ENCODE measurements at places on chromosomes 16 and 17. TPM values are rescaled to one million over a fixed set of nuclear protein-coding genes. Genes with fewer than 3 reads are reported as not detected.

DNA sequence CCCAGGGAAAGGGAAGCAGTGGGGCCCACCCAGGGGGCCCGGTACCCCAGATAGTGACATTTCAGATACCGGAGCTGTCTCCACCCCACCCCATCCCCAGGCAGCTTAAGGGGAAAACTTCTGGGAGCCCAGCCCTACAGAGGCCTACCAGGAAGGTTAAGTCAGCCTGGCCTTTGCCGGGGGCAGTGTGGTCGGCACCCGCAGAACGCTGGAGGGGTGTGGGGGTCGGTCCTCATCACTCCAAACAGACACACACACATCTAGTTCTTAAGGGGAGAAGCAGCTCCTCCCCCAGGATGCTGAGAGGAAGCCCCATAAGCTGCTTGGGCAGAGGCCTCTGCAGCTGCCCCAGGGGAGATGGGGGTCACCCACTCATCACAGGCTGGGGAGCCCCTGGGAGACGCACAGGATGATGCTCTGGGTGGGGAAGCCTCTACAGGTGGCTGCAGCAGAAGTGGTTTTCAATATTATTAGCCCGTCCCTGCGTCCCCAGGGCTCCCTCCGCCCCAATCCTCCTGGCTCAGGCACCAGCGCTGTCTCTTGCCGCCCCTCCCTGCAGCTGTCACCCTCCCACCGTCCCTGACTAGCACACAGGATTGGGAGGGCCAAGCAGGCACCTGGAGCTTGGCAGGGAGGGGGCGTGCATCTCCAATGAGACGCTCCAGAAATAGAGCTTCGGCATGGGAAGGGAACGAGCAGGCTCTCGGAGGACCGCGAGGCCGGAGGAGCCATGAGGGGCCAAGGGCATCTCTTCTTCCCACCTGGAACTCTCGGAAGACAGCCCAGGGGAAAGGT is 1.4 kb upstream of the ABR start:
- no peak overlapping the region for H3K4me3 ChIP-seq
- H3K4me1 ChIP-seq: peaks cover 12% of the 10 kb centered on the region
- H3K36me3 ChIP-seq: no peaks in the 10 kb centered on the region
- no peak for DNase-seq
- H3K27me3 ChIP-seq: peaks cover 4% of the 10 kb centered on the region

- H3K4me1 ChIP-seq: no peaks in the 10 kb centered on the region
- no peaks in the 10 kb centered on the region for H3K27me3 ChIP-seq
- H3K4me3 ChIP-seq: no peak overlapping the region
Observed at GRCh38 chr17:68612209-68612922, 11.2 kb upstream of the FAM20A start.

PRAC2 gene
- total RNA-seq: not detected

CRISPLD2 gene
- 0.54 TPM for total RNA-seq

RETREG3 gene
- total RNA-seq: 92.1 TPM

- peaks cover 19% of the 10 kb centered on the region for H3K4me1 ChIP-seq
- H3K36me3 ChIP-seq: no peaks in the 10 kb centered on the region
- H3K4me3 ChIP-seq: peak overlapping the region; percentile 52
- H3K27me3 ChIP-seq: peaks cover 11% of the 10 kb centered on the region
Observed at GRCh38 chr17:50152736-50153135, 2.3 kb upstream of the PPP1R9B start.

CYGB gene
- 0.51 TPM for total RNA-seq

DNA sequence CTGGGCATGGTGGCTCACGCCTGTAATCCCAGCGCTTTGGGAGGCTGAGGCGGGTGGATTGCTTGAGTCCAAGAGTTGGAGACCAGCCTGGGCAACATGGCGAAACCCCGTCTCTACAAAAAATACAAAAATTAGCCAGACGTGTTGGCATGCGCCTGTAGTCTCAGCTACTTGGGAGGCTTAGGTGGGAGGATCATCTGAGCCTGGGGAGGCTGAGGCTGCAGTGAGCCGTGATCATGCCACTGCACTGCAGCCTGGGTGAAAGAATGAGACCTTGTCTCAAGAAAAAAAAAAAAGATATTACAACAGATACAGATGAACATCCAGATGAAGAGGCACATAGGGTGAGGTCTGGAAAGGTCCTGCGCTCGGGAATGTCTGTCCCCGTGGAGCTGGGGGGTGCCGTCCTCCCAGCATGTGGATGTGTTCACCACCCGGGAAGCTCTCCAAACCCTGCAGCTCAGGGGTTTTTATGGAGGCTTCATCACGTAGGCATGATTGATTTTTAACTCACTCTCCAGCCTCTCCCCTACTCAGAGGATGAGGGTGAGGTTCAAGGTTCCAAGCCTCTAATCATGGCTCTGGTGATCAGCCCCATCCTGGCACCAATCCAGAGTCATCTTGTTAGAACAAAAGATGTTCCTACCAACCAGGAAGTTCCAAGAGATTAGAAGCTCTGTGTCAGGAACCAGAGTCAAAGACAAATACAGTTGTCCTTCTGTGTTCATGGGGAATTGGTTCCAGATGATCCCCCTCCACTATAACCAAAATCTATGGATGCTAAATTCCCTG is 85.0 kb upstream of the DNAJA2 start:
- no peak for DNase-seq
- no peak overlapping the region for H3K4me3 ChIP-seq
- no peaks in the 10 kb centered on the region for H3K4me1 ChIP-seq
- peaks cover 7% of the 10 kb centered on the region for H3K36me3 ChIP-seq

- H3K27ac ChIP-seq: no peak overlapping the region
- DNase-seq: no peak
- peaks cover 4% of the 10 kb centered on the region for H3K27me3 ChIP-seq
- no peak overlapping the region for H3K4me3 ChIP-seq
- H3K36me3 ChIP-seq: no peaks in the 10 kb centered on the region
Observed at GRCh38 chr16:57621521-57622271, 6.7 kb upstream of the ADGRG1 start.

CACNG4 gene
- 0.33 TPM for total RNA-seq

- no peak for DNase-seq
- H3K36me3 ChIP-seq: no peaks in the 10 kb centered on the region
- peaks cover 24% of the 10 kb centered on the region for H3K4me1 ChIP-seq
Observed at GRCh38 chr17:21162394-21162775, 35.6 kb downstream of the DHRS7B start.

CACNG1 gene
- not detected for total RNA-seq

ABCC3 gene
- total RNA-seq: 0.67 TPM

DNA sequence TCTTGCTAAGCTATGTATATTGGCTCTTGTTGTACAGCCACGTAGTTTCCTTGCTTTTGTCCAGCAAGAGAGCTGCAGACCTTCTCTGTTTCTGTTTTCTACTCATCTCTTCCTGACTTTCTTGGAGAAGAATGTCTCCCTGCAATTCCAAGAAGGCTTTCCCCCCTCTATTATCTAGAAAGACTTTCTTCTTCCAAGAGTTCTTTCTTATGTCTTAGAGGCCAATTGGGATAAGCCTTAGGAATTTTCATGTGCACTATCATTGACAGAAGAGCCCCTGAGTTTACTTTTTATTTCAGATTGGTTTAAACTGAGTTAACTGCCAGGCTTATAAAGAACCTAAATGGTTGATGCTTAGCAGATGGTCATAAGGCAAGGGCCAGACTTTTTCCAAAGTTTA is 9.0 kb downstream of the CAPNS2 start:
- no peak for DNase-seq
- peaks cover 9% of the 10 kb centered on the region for H3K4me1 ChIP-seq
- H3K4me3 ChIP-seq: no peak overlapping the region
- no peaks in the 10 kb centered on the region for H3K27me3 ChIP-seq

DNA sequence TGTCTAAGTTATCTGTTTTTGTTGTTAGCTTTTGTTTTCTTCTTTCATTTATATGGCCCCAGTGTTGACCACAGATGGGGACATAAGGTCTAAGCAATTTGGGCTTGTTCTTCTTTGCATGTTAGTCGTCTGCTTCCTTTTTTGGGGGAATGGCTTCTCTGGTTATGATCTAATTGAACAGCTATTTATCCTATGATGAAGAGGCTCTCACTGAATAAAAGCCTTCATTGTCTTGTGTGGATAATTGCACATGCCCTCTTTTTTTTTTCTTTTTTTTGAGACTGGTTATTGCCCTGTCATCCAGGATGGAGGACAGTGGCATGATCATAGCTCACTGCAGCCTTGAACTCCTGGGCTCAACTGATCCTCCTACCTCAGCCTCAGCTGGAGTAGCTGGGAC is 13.7 kb downstream of the SMARCE1 start:
- H3K36me3 ChIP-seq: peaks cover 20% of the 10 kb centered on the region
- no peak overlapping the region for H3K4me3 ChIP-seq
- H3K27ac ChIP-seq: no peak overlapping the region
- H3K27me3 ChIP-seq: no peaks in the 10 kb centered on the region
- no peaks in the 10 kb centered on the region for H3K4me1 ChIP-seq

Measured in endothelial cell (in vitro differentiated cells).